ENCODE measurements at places on chromosomes 3 and 15.

- no peak for DNase-seq
Observed at GRCh38 chr3:64575211-64575844, 112.5 kb downstream of the ADAMTS9 start.

DNA sequence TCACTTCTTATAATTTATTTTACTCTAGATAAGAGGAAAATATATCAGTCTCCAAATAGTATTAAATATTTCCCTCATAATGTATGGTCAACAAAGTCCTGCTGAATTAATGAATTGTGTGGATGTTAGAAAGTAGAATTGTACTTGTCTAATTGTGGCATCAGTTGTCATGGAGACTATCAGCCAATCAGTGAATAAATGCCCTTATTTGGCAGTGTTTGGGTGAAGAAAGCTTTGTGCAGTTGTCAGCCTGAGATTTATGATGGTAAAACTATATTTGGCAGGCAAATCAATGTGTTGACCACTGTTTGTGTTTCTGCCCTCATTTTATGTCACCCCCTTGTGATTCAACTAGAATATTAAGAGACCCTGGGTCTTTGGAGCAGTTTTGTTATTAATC, 293.6 kb upstream of the MDFIC2 start:
- no peak for DNase-seq

- no peak for DNase-seq
Observed at GRCh38 chr3:4595710-4596113, 102.6 kb downstream of the ITPR1 start.

- DNase-seq: no peak
Observed at GRCh38 chr15:68370768-68371151, 61.2 kb downstream of the ITGA11 start.

DNA sequence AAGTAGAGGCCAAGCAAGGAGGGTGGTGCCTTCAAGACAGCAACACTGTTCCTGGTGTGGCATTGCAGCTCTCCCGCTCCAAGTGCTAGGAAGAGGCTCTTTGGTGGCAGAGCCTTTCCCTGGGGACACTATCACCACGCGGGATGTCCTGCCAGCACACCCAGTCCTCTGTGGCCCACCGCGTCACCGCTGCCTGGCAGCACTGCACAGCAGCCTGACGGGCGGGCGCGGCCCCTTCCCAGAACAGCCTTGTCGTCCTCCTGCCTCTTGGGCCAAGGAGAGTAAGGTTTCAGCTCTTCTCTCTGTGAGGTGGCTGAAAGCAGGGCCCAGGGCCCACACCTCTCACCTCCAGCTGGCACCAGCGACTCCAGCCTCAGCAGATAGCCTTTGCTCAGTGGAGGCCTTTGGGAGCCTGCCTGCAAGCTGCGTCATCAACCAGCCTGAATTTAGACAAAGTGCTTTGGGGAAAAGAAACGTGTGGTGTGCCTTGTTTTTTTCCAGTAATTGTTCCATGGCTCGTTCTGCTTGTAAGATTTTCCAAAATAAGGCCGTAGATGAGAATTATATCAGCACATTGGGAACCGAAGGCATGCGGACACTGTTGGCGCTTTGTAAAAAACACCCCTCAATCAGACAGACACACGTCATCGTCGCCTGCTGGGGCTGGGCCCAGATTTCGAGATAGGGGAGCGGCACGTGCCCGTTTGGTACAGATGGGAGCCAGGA, 65.0 kb downstream of the AAGAB start:
- DNase-seq: no peak

DNA sequence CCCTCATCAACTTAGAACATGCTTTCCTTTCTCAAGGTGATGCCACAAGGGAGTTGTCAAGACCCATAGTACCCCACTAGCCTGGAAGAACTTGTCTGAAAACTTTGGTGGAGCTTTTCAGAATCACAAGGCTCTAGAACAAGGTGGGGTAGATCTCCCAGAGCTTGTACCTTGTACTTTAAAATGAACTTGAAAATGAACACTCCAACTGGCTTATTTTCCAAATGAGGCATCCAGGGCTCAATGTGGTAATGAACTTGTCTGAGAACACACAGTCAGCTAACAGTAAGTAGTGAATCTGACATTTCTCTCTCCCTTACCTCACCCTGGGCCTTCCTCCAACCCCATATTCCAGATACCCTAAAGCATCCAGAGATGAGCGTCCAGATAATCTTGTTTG, 81.8 kb upstream of the THBS1 start:
- no peak for DNase-seq

DNA sequence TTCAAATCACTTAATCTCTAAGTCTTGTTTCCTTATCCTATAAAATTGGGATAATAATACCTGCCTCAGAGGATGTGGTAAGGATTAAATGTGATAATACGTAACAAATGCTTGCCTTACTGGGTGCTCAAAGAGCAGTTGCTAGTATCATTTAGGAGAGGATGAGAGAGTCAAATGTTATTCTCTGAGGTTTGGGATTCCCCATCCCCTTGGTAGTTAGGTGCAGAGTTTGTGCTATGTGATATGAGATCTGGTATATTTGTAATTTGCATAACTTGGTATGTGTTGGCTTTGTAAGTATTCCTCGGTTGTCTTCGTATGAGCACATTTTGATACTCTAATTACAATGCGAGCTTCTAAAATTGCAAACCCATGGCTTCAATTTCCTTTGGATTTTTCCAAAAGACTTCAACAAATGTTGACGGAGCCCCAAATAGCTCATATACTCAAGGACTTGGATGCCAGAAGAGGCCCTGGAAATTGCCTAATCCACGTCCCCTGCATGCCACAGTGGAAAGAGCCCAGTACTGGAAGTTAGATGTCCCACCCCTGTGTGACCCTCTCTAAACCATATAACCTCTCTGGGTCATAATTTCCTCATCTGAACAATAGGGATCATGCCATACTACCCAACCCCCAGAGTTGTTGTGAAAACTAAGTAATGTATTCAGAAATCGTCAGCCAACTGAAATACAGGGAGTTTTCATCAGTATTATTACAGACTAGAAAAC, 85.0 kb downstream of the FBN1 start:
- DNase-seq: no peak

DNA sequence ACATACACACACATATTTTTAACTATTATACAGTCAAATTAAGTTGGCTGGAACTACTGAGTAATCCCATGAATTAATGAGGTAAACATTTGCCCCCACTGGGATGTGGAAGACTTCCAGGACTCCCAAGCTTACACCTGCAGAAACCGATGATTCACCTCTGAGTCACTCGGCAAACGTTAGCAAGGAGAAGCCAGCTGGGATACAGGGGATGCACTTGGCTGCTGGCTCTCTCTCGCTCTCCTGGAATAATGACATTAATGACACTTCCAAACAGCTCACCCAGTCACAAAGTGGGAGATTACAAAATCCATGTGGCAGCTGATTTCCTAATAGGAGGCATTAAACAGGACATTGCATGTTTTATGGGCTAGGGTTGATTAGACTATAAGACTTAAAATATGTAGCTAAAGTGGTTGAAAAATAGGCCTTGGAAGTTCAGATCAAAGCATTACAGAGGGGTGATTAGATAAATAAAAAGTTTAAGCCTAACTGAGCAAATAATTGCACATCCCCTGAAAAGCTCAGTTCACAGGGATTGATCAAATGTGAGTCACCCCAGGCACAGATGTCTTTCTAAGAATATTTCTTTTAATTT, 500.9 kb downstream of the SOX2 start:
- DNase-seq: no peak

DNA sequence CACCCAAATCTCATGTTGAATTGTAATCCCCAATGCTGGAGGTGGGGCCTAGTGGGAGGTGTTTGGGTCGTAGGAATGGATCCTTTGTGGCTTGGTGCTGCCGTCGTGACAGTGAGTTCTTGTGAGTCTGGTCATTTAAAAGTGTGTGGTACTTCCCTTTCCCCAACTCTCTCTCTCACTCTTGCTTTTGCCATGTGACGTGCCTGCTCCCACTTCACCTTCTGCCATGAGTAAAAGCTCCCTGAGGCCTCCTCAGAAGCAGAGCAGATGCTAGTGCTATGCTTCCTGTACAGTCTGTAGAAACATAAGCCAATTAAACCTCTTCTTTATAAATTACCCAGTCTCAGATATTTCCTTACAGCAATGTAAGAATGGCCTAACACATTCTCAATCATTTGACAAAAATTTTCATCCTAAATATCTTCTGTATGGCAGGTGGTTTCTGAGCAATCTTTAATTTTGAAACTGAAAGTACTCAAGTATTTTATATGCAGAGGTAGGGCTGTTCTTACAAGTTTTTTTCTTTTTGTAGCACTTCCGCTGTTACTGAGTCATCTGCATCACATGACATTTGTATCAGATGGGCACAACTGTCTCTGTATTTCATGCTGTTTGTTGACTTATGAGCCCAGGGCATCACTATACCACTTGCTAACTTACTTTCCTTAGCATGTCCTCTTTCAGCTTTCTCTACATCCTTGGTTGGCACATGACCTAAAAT, 8.8 kb downstream of the RPL39L start:
- peak; percentile 88 for DNase-seq

DNA sequence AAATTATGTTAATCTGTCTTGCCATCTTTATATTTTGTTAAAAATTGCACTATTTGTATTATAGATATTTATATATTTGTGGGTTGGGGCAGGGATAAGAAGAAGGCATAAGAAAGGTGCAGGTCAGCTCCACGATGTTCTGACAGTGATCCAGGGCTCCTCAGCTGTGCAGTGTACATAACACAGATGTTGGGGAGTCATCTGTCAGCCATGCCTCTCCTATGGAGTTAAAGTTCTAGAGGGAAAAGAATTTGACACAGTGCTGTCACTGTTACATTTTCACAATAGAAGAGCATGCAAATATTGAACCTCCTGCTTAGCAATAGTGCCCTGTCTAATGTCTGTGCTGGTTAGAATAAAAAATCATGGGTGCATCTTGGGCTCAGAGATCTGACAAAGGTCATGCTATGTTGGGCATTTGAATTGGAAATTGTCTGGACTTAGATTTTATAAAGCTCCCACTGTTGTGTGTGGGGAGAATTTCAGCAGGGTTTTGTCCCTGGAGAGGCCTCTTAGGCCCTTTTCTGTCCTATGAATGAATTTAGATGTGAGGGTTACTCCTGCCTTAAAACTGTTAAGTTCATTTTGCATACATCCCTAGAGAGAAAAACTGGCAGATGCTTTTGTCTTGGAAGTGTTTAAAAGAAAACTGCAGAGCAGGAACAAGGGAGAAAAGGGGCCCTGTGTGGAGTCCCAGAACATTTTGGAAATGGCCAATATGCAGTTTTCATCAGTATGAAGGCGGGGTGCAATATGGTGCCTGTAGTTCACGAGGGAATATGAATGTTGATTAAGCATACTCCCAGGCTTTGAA, 20.4 kb downstream of the CDIN1 start:
- DNase-seq: no peak

GRCh38 chr15:88174571-88174970, 82.0 kb downstream of the NTRK3 start:
- DNase-seq: no peak

DNA sequence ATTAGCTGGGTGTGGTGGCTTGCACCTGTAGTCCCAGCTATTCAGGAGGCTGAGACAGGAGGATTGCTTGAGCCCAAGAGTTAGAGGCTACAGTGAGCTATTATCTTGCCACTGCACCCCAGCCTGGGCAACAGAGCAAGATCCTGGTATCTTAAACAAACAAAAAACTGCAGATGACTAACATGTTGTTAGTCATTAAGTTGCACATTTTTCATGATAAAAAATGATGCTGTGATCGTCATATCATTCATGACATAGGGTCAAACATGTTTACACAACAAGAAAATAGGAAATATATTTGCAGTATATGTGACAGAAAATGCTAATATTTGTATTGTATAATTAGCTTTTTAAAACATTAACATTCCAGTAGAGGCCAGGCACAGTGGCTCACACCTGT, 20.2 kb upstream of the DAPK2 start:
- no peak for DNase-seq

- peak; percentile 31 for DNase-seq
Observed at GRCh38 chr15:69976366-69976994, 121.2 kb downstream of the TLE3 start.

GRCh38 chr3:165854696-165855095, 17.5 kb upstream of the BCHE start:
- no peak for DNase-seq

DNA sequence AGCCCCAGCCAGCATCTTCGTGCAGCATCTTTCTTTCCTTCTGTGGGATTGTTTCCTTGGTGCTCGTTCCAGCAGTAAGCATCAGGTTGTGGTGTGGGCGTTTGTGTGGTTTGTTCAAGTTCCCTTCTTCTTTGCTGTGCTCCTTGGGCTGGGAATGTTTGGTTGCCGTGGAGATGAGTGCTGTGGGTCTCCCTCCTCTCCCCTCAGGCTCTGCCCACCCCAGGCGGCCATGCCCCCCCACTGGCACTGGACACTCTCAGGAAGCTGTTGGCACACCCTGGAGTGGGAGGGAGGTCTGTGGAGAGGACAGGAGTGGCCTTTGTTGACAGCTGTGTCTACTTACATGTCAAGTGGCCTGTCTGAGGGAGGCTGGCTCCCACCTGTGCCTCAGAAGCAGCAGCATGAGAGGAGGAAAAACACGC, 46.5 kb upstream of the SACM1L start:
- no peak for DNase-seq

- no peak for DNase-seq
Observed at GRCh38 chr3:71532639-71533395, 50.7 kb downstream of the FOXP1 start.

- no peak for DNase-seq
Observed at GRCh38 chr3:57939775-57940174, 68.4 kb upstream of the FLNB start.

DNA sequence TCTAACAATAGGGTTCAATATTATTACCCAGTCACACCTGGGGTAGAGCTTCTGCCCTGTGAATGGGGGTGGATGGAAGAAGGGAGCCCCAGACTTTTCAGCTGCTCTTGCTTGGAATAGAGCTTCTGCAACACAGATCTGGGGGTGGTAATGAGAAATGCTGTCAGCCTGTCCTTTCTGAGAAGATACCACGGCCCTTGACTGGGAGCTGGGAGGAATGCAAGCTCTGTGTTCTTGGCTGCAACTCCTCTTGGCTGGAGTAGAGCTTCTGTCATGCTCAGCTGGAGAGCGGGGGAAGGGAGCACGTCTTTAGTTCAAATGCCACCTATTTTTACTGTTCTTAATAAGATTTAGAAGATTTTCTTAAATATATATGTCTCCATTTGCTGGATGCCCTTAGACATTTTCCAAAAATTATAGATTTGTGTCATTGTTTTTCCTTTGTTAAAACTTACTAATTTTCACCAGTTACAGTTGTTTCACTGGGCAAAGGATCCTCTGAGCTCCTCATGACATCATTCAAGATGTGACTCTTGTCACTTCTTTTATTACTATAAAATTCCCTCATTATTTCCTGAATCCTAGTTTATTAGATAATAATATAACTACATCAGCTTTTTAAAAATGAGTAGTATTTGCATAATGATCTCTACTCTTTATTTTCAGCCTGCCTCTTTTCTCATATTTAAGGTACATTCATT, 180.0 kb upstream of the TGFBR2 start:
- no peak for DNase-seq

GRCh38 chr15:56038015-56038414, 44.6 kb upstream of the NEDD4 start:
- peak; percentile 50 for DNase-seq

- DNase-seq: no peak
Observed at GRCh38 chr15:75098404-75098803, 75.0 kb downstream of the PPCDC start.

- DNase-seq: no peak
Observed at GRCh38 chr15:71364117-71364584, 248.9 kb downstream of the THSD4 start.

- no peak for DNase-seq
Observed at GRCh38 chr3:100257586-100257985, 3.2 kb upstream of the TBC1D23 start.

- DNase-seq: no peak
Observed at GRCh38 chr15:66594344-66594743, 28.5 kb upstream of the LCTL start.

Measured in CD4-positive, alpha-beta T cell treated with Interleukin-21 for 1 hour (primary cell).